HuH-7 (cell line): ENCODE measurements at places on chromosomes 5 and 9.
A peak's percentile ranks its signal among the peaks of the same experiment; 100 is the strongest.

DNA sequence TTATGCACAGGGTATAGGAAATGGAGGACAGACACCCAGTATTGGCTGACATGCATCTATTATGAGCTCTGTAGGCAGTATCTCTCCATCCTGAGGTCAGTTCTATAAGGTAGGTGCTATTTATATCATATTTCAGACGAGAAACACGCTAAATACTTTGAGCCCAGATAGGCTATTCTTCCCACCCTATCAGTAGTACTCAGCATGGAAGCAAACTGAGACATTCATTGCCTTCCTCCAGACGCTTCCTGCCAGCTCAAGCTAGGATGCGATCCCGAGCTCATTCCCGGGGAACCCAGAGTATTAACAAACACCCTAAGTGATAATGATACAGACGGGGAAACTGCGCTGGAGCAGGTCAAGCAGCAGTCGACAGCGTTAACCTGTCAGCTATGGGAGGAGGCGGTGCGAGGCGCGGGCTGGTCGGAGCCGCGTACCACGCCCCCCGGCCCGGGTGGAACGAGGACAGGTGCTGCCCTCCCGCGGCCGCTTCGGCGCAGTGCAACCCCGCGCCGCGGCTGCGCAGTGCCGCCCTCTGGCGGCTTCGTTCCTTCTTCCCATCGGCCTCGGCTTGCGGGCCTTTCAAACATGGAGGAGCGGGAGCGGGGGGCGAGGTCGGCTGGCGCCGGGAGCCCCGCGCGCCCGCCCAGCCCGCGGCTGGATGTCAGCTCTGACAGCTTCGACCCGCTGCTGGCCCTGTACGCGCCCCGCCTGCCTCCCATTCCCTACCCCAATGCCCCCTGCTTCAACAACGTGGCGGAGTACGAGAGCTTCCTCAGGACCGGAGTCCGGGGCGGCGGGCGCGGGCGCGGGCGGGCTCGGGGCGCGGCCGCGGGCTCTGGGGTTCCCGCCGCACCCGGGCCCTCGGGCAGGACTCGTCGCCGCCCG, at the start of gene LSM11:
TSS of gene LSM11 (plus strand) at position 550 of the 888 bp plus-strand sequence. CDS start at position 589, 39 bp downstream.
- DNase-seq = peak; percentile 89

- DNase-seq = no peak
Observed at GRCh38 chr5:127471211-127471610, 46.2 kb upstream of the PRRC1 start.

DNA sequence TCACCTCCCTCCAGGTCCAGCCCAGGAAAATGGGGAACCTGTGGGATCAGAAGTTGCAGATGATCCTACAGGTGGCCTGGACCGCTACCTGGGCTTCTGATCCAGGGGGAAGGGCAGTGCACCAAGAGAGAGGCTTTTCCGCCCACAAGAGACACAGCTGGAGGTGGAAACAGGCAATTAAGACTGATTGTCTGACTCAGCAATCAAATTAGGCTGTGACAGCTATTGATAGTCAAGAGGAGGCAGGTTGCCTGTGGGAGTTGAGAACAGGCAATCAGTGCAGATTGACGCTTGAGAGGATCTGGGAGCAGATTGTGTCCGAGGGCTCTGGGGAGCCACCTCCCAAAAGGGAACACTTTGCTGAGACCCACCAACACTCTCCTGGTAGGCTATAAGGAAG, 71.1 kb upstream of the SLC44A1 start:
- DNase-seq = no peak

GRCh38 chr9:83367326-83367725, 170.9 kb downstream of the FRMD3 start:
- DNase-seq = no peak

DNA sequence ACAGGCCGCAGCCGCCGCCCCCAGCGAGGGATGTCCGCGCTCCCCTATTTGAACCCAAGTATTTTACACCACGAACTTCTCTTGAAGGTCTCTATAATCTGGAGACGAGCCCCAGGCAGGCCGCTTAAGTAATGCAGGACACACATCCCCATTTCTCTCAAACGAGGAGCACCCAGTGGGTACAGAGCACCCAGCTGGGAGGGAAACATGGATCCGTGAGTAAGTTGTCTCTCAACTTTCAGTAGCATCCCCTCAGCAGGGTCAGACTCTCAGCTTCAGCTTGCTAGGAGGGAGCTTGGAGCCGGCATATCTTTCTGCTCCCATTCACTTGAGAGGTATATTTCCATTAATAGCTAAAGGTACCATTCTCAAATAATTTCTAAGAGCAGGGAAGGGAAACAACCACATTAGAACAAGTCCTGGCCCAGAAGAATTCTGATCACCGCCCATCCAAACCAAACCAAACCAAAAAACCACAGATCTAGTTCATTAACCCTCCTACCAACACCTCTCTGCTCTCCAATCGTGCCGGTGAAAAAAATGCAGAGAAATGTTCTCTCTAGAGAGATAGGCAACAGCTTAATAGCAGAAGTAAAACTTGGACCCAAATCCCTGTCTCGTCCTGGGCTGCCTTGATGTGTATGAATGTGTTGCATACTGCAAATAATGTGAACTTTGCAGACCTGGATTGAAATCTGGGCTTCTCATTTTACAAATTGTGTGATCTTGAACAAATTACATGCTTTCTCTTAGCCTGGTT, 910 bp downstream of the TDRD7 start:
- peak; percentile 60 for DNase-seq

DNA sequence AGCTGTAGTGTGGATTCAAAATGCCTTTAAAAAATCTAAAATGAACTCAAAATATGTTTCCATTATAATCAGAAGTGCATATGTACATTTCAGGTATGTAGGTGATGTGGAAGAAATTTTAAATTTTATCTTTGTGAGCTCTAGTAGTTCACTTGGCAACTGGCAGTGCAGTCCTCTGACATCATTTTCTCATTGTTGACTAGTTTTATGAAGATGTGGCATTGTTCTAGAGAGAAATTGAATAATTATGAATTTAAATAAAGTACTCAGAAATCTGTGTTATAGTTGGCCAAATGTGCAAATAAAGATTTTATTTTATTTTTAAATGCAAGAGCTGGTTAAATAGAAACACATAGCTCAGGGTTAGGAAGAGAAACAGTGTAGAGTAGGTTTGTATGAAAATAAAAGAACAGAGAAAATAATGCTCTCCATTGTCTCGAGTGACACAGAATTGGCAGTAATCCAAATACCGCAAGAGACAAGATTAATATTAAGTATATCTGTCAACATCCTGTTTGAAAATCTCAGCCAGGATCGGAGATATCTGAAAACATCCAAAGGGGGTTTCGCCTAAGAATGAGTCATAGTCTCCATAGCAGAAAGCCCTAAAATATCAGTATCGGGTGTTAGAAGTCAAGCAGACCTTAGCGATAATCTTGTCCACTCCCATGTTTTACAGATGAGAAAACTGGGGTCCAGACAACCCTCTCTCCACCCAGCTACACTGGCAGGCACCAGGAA, 189.4 kb downstream of the CCDC192 start:
- DNase-seq = no peak

DNA sequence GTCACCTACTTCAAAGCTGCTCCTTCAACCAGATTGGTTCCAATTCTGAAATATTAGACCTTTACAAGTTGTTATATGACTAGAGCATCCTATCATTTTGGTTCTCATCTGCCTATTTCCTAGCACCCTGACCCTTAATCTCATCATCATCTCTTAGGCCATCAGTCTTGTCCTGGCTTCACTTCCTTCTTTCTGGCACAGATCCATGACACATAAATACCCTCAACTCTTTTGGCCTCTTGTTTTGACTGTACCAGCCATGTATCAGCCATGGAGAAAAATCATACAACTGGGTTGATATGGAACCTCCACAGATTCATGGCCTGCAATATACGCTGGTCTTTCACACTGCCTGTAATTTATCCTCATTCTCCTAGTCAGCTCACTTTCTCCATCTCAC, 123.1 kb upstream of the FBXL17 start:
- DNase-seq = no peak

DNA sequence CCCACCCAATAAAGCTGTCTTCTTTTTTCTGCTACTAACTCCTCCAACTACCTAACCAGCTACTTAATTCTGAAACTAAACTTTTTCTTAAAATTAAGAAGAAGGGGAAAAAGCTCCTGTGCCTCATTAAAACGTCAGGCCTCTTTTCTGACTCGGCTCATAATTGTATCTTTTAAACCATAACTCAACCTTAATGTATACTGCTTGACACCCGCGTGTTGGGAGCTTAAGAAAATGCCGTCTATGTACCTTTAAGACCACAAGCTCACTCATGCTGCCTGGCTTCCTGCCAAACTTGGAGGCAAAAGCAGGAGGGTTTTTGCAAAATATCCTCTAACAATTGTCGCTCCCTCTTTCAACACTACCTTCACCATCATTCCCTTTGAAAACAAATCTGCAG, 5.0 kb downstream of the EBF1 start:
- peak; percentile 65 for DNase-seq

DNA sequence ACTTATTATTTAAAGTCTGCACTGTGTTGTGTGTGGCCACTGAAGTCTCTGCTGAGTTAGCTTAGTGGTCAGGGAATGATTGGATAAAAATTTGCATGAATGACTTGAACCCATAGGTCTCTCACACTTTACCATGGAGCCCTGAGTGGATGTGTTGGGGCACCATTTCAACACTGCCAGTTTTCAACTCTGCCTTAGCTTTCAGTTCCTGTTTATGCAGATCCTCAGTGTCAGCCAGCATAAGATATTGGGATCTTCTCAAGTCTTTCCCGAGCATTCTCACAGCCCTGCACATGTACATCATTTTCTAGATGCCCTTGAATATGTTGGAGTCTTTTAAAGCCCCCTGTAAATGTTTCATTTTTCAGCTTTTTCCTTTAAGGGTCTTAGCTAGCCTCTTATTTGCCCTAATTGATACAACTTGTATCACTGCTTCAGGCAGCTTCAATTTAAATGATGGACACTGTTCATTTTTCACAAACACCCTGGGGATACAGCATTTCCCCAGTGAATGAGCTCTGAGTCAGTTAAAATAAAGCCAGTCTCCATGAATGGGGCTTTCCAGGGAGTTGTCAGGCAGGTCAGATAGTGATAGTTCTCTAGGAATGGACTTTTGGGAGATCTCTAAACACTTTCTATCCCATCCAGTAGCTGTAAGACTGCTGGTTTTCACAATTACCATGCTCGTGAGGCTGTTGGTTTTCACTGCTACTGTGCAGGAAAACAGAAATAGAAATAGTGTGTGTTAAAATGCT, 211.9 kb upstream of the PAPPA start:
- no peak for DNase-seq

GRCh38 chr9:75551861-75552260, 338.6 kb upstream of the PCSK5 start:
- no peak for DNase-seq

GRCh38 chr5:40043916-40044315, 619.1 kb upstream of the DAB2 start:
- DNase-seq = no peak

DNA sequence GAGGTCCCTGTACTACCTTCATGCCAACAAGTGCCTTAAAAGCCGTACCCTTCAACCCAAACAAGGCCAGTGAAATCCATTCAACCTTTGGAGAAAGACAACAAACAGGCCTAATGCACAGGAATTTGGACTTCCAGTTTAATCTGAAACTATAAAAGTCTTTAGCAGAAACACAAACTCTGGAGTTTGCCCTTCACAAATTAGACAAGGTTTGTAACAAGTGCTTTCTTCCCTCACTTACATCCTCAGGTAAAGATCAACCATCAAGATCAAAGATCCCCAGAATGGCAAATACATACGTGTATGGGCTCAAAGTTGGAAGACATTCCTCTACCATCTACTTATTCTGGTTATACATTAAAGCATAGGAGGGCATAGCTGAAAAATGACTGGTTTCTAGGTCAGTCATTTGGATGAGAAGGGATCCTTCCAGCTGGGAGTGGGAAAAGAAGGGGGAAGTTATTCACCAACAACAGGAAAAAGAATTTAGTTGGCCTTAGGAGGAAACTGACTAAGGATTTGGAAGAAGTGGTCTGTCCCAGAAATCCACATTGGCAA, 2.0 kb downstream of the DAB2 start:
- DNase-seq = no peak

DNA sequence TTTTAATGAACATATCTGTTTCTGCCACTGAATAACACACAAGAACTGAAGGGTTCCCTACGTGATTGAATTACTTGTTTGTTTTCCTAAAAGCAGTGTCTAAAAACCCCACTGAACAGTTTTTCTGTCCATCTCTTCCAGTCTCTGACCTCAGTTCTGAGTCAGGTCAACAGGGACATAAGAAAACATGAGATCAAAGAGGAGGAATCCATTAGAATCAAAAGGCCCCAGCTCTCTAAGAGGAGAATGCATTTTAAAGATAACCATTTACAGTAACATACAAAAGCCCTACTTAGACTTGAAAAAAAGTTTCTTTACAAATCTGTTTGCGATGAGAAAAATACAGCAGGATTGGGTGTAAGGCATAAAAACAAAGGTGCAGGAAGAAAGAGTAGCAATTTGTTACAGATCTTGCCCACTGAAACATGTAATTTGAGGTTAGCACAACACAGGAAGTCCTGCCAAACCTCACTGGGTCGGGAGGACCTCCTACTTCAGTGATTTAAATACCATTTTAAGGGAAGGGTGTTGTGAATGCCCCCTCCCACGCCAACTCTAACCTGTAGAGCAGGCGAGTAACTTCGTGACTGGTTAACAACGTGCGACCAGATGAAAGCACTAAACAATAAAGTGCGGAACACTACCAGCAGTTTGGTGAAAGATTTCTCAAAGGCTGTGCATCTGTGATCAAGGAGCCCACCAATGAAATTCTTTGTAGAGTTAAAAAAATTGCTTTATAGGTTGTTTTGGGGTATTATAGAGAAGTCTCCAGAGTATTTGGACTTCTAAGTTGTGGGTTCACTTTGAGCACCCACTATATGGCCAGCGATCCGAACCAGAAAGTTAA, 1.3 kb downstream of the QSOX2 start:
- DNase-seq = no peak

GRCh38 chr9:2355697-2355983, 265.9 kb upstream of the VLDLR start:
- no peak for DNase-seq

GRCh38 chr5:139130214-139130613, 68.0 kb downstream of the SIL1 start:
- no peak for DNase-seq
